ENCODE measurements at places on chromosomes 13 and 19.
A peak's percentile ranks its signal among the peaks of the same experiment; 100 is the strongest.

GRCh38 chr13:105737688-105738087 lies 797.8 kb downstream of the EFNB2 start:
- DNase-seq, result no peak

DNA sequence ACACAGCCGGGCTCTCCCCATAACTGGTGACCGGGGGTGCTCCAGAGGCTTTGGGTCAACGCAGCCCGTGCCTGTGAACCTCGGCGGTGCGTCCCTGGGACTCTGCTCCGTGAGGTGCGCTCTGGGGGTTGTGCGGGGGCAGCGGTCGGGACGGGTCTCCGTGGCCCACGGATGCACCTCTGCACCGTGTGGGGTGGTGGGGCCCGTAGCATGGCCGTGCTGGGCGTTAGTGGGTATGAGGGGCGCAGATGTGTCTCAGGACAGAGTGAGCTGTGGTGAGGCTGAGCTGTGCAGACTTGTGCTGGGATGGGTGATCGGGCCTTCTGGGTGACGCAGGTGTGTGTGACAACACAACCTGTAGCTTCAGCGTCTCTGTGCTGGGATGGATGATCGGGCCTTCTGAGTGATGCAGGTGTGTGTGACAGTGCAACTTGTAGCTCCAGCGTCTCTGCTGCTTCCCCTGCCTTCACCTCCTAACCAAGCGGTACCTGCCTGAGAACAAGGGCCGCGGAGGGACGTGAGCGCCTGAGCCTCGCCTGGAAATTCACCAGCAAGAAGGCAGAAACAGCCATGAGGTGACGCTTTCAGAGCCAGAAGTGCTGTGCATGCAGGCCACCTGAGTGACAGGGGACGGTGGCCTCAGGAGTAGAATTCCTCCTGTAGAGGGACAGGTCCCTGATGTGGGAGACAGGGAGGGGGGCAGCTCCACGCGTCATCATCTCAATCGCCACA lies 599 bp downstream of the ZNF331 start:
- no peak for DNase-seq

DNA sequence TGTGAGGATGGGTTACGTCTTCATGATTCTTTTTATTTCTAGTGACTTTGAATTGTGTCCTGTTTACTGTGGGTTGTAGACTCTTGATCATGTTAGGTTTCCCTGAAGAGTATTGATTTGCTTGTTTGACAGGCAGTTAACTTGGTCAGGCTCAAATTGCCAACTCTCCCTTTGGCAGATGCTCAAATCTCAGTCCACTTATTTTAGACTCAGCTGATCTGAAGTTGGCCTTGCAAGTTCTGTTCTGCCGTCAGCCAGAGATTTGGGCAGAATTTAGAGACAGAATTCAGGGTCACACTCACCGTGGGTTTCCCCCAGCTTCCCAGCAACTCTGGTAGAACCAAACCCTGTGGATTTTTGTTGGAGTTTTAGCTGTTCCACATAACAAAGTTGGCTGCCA lies 71.6 kb upstream of the TEX29 start:
- DNase-seq, result no peak

- DNase-seq, result no peak
These were observed 559.8 kb downstream of the IRS2 start for GRCh38 chr13:109226631-109227030.

- no peak for DNase-seq
These were observed 82.1 kb downstream of the ATP8A2 start for GRCh38 chr13:25453850-25454365.

GRCh38 chr13:108350579-108350978 lies 81.1 kb downstream of the TNFSF13B start:
- no peak for DNase-seq

GRCh38 chr13:21733475-21734263 lies 62.8 kb downstream of the FGF9 start:
- DNase-seq, result no peak

DNA sequence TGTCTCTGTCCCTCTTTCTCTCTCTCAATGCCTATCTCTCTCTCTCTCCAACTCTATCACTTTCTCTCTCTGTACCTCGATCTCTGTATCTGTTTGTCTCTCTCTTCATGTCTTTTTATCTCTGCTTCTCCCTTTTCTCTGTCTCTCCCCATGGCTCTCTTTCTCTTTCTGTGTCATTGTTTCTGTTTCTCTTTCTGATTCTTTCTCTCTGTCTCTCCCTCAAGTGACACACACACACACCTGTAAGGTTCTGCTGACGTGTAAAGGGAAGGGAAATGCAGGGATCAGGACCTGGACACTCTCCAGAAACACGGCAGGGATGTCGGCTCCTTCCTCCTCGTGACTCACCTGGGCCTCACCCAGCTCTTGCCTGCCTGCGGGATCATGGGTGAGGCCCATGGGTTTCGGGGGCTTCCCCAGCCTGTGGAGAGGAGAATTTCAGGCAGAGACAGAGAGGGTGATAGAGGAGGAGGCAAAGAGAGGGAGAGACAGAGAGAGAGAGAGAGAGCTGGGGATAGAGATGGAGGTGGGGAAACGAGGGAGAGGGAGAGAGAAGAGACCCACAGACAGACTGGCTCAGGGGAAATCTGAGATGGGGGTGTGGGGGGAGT lies 5.4 kb upstream of the PLAUR start:
- peak; percentile 53 for DNase-seq

DNA sequence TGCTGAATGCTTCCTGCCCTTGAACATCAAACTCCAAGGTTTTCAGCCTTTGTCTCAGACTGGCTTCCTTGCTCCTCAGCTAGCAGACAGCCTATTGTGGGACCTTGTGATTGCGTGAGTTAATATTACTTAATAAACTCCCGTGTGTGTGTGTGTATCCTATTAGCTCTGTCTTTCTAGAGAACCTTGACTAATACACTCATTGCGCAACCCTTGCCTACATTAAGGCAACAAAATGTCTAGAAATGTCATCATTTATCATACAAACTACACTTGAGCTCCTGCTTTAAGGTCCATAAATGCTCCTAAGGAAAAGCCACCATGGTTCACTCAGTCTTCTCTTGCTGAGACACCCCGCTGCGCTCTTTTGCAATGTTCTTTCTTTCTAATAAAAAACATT lies 2861.0 kb downstream of the PCDH9 start:
- no peak for DNase-seq

GRCh38 chr19:4374498-4375163 lies 25.7 kb downstream of the SH3GL1 start:
- no peak for DNase-seq

DNA sequence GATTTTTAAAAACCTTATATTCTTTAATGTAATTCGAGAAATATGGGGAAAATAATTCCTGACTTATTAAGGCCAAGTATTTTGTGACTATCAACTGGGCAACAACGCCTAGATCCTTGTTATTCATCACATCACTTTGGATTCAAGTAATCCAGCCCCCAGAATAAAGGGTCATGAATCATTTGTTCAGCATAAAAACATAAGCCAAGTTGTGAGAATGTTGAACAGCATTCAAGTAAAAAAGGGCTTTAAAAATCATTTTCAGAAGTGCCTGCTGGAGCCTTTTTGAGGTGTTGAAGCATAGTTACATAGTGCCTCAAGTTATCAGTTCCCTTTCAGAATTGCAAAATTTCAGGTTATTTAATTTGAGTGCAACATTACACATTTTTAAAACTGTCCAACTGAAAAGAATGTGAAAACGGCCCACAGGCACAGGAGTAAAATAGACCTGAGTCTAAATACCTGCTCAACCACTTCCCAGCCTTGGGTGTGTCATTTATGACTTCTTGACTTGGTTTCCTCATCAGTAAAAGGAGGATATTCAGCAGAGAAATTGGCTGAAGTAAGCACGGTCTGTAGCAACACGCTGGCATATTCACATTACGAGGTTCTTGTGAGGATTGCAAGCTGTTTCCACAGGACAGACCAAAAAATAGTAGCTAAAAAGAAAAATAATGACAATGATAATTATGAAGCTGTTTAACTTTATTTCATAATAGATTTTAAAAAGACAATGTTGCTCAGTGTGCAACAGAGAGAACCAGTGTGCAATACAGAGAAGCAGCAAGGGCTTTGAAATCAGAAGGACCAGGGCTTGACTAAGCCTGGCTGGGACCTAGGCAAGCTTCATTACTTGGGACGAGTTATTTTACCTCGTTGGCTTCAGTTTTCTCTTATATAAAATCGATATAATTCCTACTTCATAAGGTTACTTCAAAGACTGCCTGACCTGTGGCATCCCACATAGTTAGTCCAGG lies 56.6 kb downstream of the MBNL2 start:
- no peak for DNase-seq

DNA sequence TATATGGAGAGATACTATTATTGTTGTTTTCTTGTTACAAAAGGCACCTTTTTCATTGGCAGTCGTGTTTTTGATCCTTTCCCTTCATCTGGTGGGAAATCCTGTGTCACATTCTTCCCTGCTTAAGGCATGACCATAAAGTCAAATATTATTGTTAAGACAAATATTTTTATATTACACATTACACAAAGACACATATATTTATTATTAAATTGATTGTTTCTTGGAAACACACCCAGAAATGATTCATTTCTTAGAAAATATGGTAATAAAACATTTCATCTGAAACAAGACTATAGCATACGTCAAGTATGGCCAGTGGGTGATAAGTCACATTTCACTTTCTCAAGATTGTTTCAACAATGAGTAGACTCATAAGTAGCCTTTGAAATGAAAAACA lies 77.3 kb downstream of the KCTD12 start:
- DNase-seq, result no peak

GRCh38 chr13:44920013-44920412 lies 69.3 kb downstream of the NUFIP1 start:
- no peak for DNase-seq

DNA sequence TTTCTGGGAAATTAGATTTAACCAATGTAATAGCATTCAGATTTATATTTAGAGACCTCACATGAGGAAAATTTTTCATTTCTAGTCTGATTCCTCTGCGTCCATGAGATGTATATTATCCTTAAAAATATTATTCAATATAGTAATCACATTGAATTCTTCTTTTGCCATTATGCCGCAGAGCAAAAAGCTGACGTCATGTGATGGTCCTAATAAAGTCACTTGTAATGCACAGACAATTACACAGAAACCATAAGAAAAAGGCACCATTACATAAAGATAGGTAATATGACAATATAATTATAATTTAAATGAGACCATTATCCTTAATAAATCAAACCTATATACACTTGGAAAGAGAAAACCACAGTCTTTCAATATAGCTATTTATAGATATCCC lies 1021.5 kb downstream of the PCDH9 start:
- DNase-seq, result no peak

DNA sequence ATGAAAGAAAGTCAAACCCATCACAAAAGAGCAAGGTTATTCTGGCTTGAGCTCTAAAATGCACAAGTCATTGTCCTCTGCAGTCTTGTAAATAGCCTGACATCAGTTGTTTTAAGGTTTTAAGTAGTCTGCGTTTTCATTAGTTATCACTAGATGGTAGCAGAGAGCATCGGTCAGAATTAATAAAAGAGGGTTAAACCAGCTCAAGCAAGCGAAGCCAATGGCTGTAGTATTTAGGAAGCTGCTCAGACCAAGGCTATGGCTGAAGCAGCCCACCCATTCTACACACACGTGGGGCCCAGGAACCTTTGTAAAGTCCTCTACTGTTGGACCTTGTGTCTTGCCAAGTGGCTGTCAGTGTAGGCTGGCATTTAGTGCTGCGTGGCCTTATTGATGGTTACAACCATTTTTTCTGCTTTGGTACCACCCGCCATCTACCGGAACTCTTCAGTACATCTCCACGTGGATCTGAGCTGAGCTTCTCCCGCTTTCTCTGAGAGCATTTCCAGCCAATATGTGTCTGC lies 13.3 kb upstream of the ZNF57 start:
- peak; percentile 53 for DNase-seq

- DNase-seq, result no peak
These were observed 56.2 kb downstream of the LACC1 start for GRCh38 chr13:43935878-43936277.

GRCh38 chr19:8174706-8175105 lies 25.3 kb upstream of the FBN3 start:
- DNase-seq, result no peak

DNA sequence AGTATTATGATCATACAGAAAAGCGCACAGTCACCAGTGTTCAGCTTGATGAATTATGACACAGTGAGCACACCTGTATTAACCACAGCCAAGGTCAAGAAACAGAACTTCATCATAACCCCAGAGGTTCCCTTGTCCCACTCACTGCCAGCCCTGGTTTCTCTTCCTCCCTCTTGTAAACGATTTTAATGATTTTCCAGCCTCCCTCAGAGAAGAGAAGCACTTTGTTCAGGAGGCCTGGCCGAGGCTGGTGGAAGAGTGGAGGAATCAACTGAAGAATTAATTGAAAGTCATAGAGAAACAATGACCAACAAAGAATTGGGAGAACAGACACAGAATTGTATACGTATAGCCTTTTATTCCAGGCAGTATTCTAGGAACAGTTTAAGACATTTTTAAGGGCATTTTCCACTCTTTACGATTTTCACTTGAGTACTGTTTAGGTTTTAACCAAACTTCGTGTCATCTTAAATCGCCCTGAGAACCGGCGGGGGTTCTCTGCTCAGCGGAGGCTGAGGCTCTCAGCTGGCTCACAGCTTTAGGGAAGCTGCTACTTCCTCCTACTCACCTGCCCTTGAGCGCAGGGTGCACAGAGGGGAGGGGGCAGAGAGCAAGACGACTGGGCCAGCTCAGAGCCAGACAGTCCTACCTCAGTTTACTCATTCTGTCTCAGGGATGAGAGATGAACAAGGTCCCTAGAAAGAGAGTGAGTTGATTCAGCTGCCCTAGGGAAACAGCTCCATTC lies 108.6 kb downstream of the AKAP11 start:
- DNase-seq, result peak; percentile 34

DNA sequence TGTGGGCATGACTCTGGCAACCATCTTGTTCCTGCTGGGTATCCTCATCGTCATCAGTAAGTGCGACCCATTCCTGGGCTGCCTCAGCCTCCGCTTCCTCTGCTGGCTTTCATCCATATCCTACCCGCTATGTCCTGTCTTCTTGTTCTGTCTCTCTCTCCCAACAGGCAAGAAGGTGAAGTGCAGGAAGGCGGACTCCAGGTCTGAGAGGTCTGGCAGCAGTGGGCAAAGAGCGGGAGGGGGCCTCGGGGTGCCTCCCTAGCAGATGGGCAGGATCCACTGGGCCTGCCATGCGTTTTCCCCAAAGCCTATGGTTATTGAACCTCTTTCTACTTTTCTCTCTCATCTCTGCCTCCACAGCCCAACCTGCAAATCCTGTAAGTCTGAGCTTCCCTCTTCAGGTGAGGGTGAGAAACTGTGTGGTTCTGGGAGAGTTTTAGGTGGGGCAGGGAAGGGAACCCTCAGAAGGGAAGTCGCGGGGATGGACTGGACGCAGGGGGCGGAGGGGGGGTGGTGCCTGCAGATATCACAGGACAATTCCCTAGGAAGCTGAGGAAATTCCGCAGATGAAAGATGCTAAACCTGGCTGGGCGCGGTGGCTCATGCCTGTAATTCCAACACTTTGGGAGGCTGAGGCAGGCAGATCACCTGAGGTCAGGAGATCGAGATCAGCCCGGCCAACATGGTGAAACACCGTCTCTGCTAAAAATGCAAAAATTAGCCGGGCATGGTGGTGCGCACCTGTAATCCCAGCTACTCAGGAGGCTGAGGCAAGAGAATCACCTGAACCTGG lies 3.1 kb upstream of the FXYD5 start:
- DNase-seq, result no peak

GRCh38 chr13:41220401-41220800 lies 26.0 kb upstream of the KBTBD7 start:
- no peak for DNase-seq

Measured in MM.1S (cell line).